CD4-positive, alpha-beta T cell treated with Interferon alpha-2 for 1 hour (primary cell): ENCODE measurements at places on chromosomes 3 and 15.

GRCh38 chr3:81416812-81417211, 344.6 kb downstream of the GBE1 start:
- no peak for DNase-seq

GRCh38 chr15:36571301-36571700, 8.1 kb upstream of the CDIN1 start:
- DNase-seq: no peak

DNA sequence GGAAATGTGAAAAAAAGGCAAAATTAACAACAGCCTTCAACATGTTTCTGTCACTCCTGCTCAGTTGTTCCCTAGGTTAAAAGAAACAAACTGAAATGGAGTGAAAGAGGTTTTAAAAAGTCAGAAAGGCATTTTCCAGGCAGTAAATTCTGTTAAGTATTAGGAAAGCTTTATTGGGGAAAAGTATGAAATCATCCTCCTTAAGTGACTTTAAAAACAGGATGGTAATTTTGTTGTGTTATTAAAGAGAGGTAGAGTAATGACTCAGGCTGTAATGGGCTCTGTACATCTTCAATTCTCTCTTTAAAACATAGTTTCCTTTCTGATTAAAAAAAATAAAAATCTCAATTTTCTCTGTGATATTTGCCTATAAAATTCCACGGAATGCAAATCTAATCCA, 81.1 kb downstream of the OTOL1 start:
- DNase-seq: no peak

DNA sequence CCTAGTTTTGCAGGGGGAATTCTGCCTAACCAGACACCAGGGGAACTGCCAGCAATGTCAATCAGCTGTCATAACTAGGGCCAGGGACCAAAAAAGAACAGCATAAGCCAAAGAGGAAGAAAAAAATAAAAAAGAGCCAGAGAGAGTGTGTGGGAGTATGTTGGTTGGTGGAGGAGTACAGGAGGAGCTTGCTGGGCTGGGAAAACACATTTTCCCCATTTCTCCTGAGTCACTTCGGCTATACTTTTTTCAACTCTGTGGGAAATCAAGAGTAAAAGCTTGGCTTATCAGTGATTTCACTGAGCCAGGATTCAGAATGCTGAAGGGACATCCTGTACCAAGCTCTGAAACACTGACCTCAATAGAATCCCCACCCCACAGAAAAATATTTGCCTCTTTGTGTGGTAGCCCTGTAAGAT, 144.7 kb upstream of the DPH6 start:
- no peak for DNase-seq

DNA sequence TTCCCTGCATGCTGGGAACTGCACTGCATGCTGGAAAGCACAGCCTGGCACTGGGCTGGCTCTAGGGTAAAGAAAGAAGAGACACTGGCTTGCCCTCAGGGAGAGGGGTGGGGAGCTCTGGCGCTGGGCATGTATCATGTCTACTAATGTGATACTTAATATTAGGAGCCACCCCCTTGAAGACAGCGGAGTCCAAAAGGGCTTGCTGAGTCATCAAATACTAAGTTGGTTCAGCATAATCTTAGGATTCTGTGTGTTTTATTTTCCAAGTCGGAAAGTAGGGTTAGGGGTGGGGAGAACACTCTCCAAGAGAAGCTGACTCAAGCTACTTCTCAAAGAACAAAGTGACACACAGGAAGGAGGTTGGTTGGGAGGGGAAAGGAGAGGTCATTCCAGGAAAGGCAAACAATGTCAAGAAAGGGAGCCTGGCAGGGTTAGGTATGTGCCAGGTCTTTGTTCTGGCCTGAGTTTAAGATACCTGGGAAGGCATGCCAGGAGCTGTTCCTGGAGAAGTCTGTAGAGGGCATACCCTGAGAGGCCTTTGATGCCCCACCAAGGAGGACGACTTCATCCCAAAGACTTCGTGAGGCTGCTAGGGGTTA, 237.8 kb upstream of the NR2E3 start:
- DNase-seq: no peak
